ENCODE measurements at places on chromosomes 6 and 20. TPM values are rescaled to one million over a fixed set of nuclear protein-coding genes. Genes with fewer than 3 reads are reported as not detected.

The SPAG4 gene
- total RNA-seq, result 4.7 TPM

The WFDC5 gene
- total RNA-seq, result not detected

- DNase-seq, result no peak
Measured at GRCh38 chr20:59040667-59041066, 1.9 kb downstream of the PRELID3B start.

- DNase-seq, result no peak
Measured at GRCh38 chr20:45038745-45039474, 62.0 kb downstream of the KCNS1 start.

- no peak for DNase-seq
Measured at GRCh38 chr6:82891076-82891475, 174.6 kb downstream of the UBE3D start.

DNA sequence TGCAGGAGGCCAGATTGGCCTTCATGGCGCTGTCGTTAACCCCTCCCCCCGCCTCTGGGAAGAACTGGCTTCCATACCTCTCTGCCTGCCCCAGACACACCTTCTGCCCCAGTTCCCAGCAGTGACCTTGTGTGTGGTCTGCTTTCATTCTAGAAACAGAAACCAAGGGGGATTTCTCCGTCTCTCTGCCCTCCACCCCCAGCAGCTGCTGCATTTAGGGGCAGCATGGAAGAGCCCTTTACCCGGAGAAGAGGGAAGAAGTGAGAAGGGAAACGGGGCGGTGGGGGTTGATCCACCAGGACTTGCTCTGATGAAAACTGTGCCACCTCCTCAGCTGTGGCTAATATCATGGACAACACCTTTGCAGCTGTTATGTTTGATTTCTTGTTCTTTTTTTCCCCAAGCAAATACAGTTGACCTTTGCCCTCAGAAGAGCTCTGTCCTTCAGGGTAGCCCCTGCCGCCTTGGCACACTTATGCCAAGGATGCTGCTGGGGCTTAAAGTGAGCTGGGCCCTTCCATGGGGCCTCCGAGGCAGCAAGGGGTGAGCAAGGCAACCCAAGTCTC, 6.1 kb downstream of the GLP1R start:
- DNase-seq, result no peak

- no peak for DNase-seq
Measured at GRCh38 chr6:118326712-118327111, 221.4 kb upstream of the PLN start.

DNA sequence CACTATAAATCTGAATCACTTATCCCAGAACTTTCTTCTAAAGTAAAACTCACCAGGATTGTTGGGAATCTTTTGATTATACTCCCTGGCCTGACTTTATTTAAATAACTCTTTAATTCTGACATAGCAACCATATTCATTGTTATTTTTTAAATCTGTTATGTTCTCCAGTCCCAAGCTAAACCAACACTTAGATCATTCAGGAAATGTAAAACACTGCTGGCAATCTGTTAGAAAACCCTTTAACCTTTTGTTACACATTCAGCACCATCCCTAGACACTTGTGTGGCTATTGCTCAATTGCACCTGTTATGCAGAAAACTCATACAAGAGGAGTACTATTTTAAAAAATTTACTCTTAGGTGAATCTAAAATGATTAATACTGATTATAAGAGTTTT, 101.8 kb upstream of the NHSL1 start:
- DNase-seq, result no peak

DNA sequence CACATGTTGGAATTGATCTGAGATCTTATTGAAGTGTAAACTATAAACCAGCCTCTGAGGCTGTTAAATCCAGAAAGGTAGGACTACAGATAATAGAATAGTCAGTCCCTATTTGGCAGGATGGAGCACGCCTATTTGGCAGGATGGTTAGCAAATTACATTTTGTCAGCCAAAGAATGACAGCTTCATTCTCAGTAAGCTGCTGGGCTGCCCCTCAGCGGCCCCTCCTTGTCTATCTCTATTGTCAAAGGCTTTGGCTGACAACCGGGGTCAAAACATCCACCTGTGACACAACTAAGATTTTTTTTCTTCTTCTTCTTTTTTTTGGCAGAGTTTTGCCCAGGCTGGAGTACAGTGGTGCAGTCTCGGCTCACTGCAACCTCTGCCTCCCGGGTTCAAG, 123.4 kb upstream of the ECI2 start:
- no peak for DNase-seq

- no peak for DNase-seq
Measured at GRCh38 chr6:107991061-107991460, 33.1 kb upstream of the SEC63 start.

GRCh38 chr6:27066802-27067201, 180.7 kb upstream of the PRSS16 start:
- DNase-seq, result no peak

DNA sequence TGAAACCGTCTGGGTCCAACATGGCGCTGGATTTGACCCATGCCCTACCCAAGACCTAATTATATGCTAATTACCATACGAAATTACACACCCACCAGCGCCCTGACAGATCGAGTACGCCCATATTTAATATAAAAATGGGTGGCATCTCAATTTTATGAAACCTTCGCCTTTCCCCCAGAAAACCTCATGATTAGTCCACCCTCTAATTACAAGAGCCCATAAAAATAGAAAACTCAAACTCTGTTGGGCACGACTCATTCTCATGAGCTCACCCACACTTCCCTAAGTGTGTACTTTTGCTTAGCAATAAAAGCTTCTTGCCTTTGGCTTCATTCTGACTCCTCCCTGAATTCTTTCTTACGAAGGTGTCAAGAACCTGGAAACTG, 136.4 kb downstream of the OR2B2 start:
- no peak for DNase-seq

DNA sequence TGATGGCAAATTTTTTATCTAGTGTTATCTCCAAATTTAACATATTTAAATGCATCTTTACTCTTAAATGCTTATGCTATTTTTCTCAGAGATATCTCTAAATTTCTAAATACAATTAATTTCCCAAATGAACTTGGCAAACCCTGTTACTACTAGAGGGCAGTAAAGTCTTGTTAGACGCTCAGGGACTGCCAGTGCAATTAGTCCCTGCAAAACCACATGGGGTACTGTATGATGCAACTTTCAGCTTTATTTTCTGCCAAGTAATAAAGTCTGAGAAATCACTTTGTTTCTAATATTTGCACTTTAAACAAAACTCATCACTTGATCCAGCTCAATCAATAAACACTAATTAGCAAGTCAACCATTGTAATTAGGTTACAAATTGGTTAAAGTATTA, 76.0 kb upstream of the ADGRB3 start:
- no peak for DNase-seq
